T-helper 17 cell (primary cell): ENCODE measurements at places on chromosomes 5 and 9. TPM values are rescaled to one million over a fixed set of nuclear protein-coding genes. Genes with fewer than 3 reads are reported as not detected.
A peak's percentile ranks its signal among the peaks of the same experiment; 100 is the strongest.

DNA sequence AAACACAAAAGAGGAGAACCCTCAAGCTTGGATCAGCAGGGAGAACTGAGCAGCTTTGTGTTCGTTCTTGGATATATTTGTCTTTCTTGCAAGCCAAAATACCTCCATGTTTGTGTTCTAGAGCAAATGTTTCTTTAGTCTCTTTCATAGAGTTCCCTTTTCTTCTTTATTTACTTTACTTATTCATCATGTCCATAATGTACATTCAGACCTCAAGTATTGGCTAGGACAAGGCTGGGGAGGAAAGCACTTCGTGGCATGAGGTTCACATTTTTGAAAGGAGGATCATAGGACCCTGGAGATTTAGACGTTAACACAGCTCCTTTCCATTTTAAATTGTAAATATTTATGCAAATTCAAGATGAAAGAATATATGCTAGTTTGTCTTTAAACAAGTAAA is 590.2 kb upstream of the MEF2C start:
- no peak for DNase-seq
- H3K27ac ChIP-seq: no peak overlapping the region
- no peaks in the 10 kb centered on the region for H3K4me1 ChIP-seq
- H3K4me3 ChIP-seq: no peak overlapping the region

DNA sequence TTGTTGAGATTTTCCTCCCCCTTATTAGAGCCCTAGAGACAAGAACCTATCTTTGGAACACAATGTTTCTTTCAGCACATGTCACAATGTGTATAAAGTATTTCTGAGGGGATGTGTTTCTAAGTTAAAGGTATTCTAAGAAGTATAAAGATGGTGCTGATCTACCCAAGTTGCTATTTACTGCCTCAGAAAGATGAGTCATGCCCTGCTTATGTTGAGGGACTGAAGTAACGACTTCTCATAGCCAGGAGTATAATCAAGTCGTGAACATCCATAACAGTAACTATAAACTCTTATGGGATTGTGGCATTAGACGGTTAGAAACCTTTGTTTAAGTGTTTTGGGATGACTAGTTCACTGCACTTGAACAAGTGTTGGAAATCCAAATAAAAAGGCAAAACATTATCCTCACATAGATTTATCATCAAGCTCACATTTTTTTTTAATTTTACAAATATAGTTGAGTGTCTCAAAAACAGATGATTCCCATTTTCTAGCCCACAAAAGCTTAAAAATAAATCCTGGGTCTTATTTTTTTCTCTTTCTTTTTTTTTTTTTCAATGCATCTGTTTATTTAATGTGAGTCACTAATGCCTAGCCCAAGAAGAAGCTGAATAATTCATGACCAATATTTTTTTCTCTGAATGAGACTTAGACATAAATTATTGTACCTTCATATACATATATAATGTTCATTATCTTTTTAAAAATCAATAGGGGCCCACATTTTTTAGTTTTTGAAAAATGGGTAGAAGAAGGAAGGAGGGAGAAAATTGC is 12.2 kb upstream of the TMEM252 start:
- no peaks in the 10 kb centered on the region for H3K4me1 ChIP-seq
- DNase-seq: no peak
- H3K27me3 ChIP-seq: peaks cover 60% of the 10 kb centered on the region
- H3K4me3 ChIP-seq: no peak overlapping the region
- H3K27ac ChIP-seq: no peak overlapping the region

DNA sequence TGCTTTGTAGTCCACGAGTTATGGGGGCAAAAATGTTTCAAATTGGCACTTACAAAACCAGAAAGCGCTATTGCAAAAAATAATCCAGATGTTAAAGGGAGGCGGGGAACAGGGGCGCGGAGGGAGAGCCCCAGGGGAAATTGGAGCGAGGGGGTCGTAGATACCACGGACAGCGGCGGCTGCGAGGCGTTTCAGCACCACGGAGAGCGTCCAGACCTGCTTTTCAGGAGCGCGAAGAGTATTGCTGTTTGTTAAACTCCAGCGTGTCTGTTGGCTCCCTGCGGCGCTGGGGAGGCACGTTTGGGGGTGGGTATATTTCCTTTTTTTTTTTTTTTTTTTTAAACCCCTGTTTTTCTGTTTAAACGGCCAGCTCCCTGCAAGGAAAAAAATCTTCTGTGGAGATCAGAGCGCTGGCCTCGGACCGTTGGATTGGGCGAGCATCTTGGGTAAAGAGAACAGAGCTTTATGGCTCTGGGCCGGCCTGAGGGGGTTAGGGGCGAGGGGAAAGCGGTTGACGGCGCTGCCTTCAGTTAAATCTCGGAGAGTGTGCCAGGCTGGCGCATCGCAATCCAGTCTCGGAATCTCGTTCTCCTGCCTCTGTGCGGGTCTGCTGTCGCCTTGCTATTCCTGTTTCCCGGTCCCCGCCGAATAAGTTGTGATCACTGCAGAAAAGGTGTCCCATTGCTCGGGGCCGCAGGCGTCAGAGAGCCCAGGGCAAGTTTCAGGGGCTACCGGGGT is at the start of gene GLRA1:
GLRA1 (minus strand) TSS at position 288 of the 738 bp plus-strand sequence. CDS start 302 bp downstream, outside the sequence.
- H3K4me1 ChIP-seq: no peaks in the 10 kb centered on the region
- peaks cover 19% of the 10 kb centered on the region for H3K27me3 ChIP-seq
- H3K27ac ChIP-seq: peak within 1 kb of the TSS; percentile 22
- peak; percentile 50 for DNase-seq
- H3K36me3 ChIP-seq: no peaks in the 10 kb centered on the region
- H3K4me3 ChIP-seq: no peak within 1 kb of the TSS

GRCh38 chr9:25025686-25026085 is 480.0 kb upstream of the IZUMO3 start:
- no peak for DNase-seq
- no peak overlapping the region for H3K4me3 ChIP-seq
- no peaks in the 10 kb centered on the region for H3K27me3 ChIP-seq

- H3K27ac ChIP-seq: no peak overlapping the region
- H3K4me3 ChIP-seq: no peak overlapping the region
- no peaks in the 10 kb centered on the region for H3K36me3 ChIP-seq
- no peak for DNase-seq
- H3K4me1 ChIP-seq: no peaks in the 10 kb centered on the region
Measured at GRCh38 chr5:68612972-68613371, 397.4 kb downstream of the PIK3R1 start.

- H3K27me3 ChIP-seq: no peaks in the 10 kb centered on the region
- no peaks in the 10 kb centered on the region for H3K4me1 ChIP-seq
- no peak for DNase-seq
- no peak overlapping the region for H3K4me3 ChIP-seq
- peaks cover 8% of the 10 kb centered on the region for H3K36me3 ChIP-seq
Measured at GRCh38 chr5:83133797-83134196, 56.5 kb downstream of the XRCC4 start.

DNA sequence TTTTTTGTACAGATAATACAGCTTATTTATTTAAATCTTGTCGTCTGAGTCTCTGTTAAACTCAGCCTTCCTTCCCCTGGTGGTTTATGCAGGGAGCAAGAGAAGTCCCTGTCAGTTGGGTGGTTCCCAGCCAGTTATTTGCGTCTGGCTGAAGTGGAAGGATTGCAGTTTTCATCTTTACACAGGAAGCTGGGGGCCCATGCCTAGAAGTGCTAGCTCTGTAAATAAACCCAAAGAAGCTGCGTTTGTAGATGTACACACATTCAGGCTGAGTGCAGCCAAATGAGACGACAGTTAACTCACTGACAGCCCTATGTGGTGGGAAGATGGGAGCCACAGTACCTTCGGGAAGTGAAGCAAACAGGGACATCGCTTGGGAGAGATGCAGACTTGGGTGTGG is 122.1 kb downstream of the SAXO1 start:
- no peak overlapping the region for H3K27ac ChIP-seq
- H3K4me1 ChIP-seq: no peaks in the 10 kb centered on the region
- no peaks in the 10 kb centered on the region for H3K36me3 ChIP-seq
- no peak overlapping the region for H3K4me3 ChIP-seq
- peaks cover 45% of the 10 kb centered on the region for H3K27me3 ChIP-seq

- no peaks in the 10 kb centered on the region for H3K27me3 ChIP-seq
- peak overlapping the region; percentile 99 for H3K4me3 ChIP-seq
- H3K27ac ChIP-seq: peak overlapping the region; percentile 98
- H3K4me1 ChIP-seq: peaks cover 43% of the 10 kb centered on the region
Measured at GRCh38 chr5:88269222-88269771, 652 bp upstream of the TMEM161B start.

DNA sequence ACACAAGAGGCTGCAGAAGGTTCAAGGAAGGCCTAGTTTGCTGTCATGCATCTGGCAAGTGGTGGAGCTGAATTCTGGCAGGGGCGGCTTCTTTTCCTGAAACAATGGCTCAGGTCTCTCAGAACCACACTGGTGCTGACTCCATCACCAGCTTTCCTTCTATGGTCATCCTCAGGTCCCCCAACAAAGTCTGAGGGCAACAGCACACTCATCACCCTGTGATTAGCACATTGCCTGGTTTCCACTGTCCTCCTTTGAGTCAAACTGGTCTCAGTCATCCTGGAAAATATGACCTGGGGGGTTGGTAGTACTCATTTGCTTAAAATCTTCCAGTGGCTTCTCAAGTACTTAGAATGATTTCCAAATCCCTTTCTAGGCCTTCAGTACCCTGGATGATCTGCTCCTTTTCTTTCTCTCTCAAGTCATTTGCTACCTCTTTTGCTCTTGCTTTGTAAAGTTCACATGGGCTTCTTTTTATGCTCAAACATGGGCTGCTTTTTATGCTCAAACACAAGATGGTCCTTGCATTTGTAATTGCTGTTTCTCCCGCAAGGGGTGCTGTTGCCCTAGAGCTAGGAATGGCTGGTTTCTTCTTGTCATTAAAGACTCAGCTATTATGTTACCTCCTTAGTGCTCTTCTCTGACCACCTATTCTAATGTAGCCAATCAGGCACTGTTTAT is 144.9 kb downstream of the ALDH1A1 start:
- no peak for DNase-seq
- H3K27ac ChIP-seq: no peak overlapping the region
- H3K4me3 ChIP-seq: no peak overlapping the region
- H3K27me3 ChIP-seq: no peaks in the 10 kb centered on the region

GRCh38 chr9:120191141-120191540 is 388.8 kb downstream of the CDK5RAP2 start:
- no peaks in the 10 kb centered on the region for H3K36me3 ChIP-seq
- H3K4me1 ChIP-seq: no peaks in the 10 kb centered on the region
- H3K27ac ChIP-seq: no peak overlapping the region
- H3K4me3 ChIP-seq: no peak overlapping the region

- no peak for DNase-seq
- H3K4me1 ChIP-seq: peaks cover 82% of the 10 kb centered on the region
- peak overlapping the region; percentile 99 for H3K27ac ChIP-seq
- H3K36me3 ChIP-seq: peaks cover 9% of the 10 kb centered on the region
Measured at GRCh38 chr5:119327018-119327417, 28.8 kb upstream of the TNFAIP8 start.

GRCh38 chr5:77031891-77032290 is 1.7 kb downstream of the AGGF1 start:
- H3K27me3 ChIP-seq: no peaks in the 10 kb centered on the region
- H3K27ac ChIP-seq: peak overlapping the region; percentile 51
- H3K4me3 ChIP-seq: peak overlapping the region; percentile 93
- peaks cover 2% of the 10 kb centered on the region for H3K36me3 ChIP-seq
- H3K4me1 ChIP-seq: peaks cover 12% of the 10 kb centered on the region

DNA sequence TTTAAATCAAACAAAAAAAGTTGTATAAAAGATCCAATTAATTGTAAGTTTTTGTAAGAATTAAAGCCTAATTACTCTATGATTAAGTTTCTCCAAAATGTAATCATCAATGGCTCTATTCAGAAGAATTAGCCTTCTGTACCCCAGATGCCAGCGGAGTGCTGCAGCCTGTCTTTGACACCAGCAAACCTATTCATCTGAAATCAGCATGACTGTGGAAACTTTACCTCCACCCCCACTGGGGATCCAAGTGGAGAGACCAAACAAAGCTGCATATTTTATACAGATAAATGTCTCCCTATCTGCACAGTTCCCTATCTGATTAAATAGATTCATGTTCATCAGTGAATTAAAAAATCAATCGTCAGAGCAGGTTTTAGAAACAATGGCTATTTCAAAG is 426.8 kb downstream of the KIAA0825 start:
- no peak for DNase-seq
- H3K27me3 ChIP-seq: no peaks in the 10 kb centered on the region
- H3K27ac ChIP-seq: no peak overlapping the region
- no peaks in the 10 kb centered on the region for H3K36me3 ChIP-seq
- no peak overlapping the region for H3K4me3 ChIP-seq

- H3K36me3 ChIP-seq: no peaks in the 10 kb centered on the region
- H3K4me3 ChIP-seq: peak overlapping the region; percentile 75
- H3K27me3 ChIP-seq: peaks cover 9% of the 10 kb centered on the region
Measured at GRCh38 chr5:33850100-33850594, 41.6 kb downstream of the ADAMTS12 start.

DNA sequence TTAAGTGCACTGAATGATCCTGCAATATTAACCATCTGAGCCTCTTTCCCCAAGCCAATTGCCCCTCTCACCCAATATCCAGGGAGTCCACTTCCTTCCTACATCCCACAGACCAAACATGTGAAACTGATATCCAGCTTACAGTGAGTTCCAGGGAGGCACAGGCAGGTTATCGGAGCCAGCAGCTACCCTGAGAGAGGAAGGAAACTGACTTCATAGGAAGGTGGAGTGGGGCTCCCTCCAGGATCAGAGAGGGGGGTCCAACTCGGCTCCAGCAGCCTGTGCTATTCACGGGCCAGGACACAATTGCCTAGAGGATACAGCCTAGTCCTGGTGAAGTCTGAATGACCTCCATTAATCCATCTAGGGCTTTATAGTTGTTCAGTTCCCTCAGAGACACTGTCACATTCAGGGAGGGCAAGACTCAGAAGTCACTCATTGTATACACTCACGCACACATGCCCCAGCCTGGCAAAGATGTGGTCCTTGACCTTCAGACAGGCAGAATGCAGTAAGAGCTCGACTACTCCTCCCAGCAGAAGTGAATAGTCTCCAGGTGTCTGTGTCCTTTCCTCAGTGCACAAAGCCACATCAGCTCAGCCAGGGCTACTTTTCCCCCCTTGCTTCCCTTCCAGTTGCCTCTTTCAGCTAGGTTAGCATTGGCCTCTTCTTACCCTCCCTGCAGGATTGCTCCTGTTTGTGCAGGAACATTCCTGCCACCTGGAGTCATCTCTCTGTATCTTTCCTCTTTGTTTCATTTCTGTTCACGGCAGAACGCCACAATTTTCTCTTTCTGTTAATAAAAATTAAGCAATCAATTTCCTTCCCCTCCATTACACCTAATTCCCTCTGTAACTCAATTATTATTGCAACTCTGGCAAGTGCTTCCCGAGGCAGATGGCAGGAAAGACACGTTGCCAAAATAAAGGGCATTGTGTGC is 501.7 kb downstream of the ARHGEF28 start:
- no peak overlapping the region for H3K4me3 ChIP-seq
- H3K27ac ChIP-seq: no peak overlapping the region
- no peak for DNase-seq
- peaks cover 42% of the 10 kb centered on the region for H3K27me3 ChIP-seq
- no peaks in the 10 kb centered on the region for H3K4me1 ChIP-seq

- H3K27ac ChIP-seq: no peak overlapping the region
- no peaks in the 10 kb centered on the region for H3K36me3 ChIP-seq
- DNase-seq: no peak
- H3K4me3 ChIP-seq: no peak overlapping the region
Measured at GRCh38 chr9:116274293-116274692, 120.7 kb downstream of the PAPPA start.

GRCh38 chr5:93967923-93968322 is 226.5 kb upstream of the POU5F2 start:
- H3K4me1 ChIP-seq: peaks cover 10% of the 10 kb centered on the region
- H3K27me3 ChIP-seq: no peaks in the 10 kb centered on the region
- no peak for DNase-seq
- no peaks in the 10 kb centered on the region for H3K36me3 ChIP-seq
- no peak overlapping the region for H3K27ac ChIP-seq

GRCh38 chr5:119597728-119598298 is 31.5 kb upstream of the FAM170A start:
- no peaks in the 10 kb centered on the region for H3K36me3 ChIP-seq
- H3K4me1 ChIP-seq: no peaks in the 10 kb centered on the region
- H3K27ac ChIP-seq: no peak overlapping the region
- H3K4me3 ChIP-seq: no peak overlapping the region

Gene PCDHGA9
- total RNA-seq: not detected

Gene HDAC3
- total RNA-seq: 79.2 TPM

Gene OR1Q1
- total RNA-seq: 0.40 TPM

Gene ADGRV1
- total RNA-seq: 0.52 TPM

Gene PPP3R2
- not detected for total RNA-seq
